GM12865 (cell line): ENCODE measurements at places on chromosomes 11 and 22.

- DNase-seq, result no peak
These were observed 13.5 kb upstream of the VSIG10L2 start for GRCh38 chr11:125932301-125932700.

DNA sequence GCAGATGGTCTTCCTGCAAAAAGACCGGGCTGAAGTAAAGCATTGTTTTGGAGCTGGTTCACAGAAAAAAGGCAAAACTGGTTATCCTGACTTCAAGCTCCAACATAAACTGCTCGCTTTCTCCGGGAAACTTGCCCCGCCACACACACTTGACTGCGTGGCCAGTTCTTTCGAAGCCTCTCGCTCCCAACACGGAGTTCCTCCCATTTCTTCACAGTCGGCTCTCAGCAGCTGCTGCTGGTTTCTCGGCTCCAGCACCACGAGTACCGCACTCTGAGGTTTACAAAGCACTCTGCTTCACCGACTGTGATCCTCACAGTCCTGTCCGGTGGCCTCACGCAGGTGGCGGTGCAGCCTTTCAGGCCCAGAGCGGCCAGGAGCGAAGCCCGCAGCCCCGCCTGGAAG is 264 bp downstream of the CHEK1 start:
- DNase-seq, result no peak

DNA sequence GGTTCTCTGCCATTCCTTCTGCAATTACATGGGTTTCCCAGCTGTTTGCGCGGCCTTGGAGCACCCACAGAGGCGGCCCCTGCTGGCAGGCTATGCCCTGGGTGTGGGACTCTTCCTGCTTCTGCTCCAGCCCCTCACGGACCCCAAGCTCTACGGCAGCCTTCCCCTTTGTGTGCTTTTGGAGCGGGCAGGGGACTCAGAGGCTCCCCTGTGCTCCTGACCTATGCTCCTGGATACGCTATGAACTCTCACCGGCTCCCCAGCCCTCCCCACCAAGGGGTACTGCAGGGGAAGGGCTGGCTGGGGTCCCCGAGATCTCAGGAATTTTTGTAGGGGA is 2.6 kb downstream of the RCE1 start:
- DNase-seq, result no peak

DNA sequence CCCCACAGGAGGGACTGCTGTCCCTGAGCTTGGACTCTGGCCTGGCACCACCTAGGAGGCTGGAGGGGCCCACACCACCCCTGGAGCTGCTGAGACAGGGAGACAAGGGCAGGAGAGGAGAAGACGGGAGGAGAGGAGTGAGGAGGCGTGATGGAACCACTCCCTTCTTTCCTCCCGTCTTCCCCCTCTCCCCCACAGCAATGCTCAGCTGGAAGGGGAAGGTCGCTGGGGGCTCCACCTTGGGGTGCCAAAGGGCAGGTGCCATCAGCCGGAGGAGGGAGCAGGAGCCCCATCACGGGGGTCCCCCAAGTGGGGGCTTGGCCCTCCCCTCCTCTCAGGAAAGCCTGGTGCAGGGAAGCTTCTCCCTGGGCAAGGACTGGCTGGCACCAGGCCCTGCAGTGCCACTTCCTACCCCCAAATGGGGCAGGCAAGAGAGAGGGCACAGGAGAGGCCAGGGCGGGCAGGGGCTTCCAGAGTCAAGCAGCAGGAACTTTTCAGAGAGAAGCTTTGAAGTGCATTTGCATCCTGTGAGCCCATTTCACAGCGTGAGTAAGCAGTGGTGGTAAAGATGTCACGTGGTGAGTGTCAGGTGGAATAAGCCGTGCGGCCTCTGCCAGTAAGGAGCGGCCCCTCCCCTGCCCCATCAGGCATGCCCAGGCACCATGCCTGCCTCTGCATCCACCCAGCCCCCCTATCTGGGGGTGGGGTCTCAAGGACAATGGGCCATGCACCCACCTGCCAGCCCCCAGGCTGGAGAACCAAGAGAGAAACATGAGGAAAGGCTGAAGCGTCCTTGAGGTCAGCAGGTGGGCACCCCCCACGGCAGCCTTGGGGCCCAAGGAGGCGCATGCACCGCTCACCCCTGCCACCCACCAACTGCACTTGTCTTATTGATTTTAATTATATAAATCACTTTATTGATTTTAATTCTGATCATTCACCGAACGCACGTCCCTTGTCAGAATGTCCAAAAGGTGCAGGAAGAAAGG is 4.9 kb downstream of the IGF2 start:
- no peak for DNase-seq

DNA sequence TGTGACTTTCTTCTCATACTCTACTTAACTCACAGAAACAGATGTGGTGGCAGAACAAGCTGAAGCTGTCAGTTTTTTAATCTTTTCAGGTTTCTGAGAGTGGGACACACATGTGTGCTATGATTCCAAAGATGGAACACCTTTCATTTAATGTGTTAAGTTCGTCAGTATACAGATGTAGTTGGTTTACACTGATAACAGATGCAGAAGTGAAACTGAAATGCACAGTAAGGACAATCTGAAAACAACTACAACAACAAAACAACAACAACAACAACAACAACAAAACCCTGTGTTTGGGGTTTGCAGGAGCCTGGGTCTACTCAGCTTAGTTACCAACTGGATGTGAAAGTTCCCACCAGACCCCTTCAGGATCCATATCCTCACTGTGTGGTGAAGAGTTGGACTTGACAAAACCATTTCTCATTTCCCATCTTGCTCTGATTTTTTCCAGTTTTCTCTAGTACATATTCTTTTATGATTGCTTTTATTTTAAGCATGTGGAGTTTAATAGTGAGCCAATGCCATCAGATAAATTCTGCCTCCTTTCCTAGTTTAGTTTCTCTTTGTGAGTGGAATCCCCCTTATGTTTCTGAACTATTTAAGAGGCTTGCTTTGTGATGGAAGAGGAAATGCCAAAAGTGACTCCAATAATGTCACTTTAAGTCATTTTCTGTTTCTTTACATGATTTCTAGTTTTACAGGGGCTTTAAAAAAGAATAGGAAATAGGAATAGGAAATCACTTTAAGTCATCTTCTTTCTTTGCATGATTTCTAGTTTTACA is 47.8 kb downstream of the ARHGAP42 start:
- peak; percentile 35 for DNase-seq

GRCh38 chr11:18369398-18369797 is 25.0 kb upstream of the LDHA start:
- DNase-seq, result no peak

DNA sequence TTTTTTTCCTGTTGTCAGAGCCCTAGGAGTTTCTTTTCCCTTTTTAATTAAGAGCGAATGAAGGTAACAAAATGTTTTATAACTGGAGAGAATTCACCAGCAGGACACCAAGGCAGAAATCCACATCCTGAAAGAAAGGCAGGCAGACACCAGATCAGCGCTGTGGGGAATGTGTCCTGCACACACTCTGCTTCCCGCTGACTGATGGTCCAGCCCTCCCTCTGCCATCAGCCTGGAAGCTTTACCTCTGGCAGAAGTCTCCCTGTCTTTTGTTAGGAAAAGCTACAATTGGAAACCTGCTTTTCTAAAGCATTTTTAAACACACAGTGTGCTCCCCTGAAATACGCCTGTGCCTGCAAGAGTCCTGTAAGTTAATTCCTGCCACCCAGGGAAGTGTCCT is 638.5 kb downstream of the NTM start:
- no peak for DNase-seq

DNA sequence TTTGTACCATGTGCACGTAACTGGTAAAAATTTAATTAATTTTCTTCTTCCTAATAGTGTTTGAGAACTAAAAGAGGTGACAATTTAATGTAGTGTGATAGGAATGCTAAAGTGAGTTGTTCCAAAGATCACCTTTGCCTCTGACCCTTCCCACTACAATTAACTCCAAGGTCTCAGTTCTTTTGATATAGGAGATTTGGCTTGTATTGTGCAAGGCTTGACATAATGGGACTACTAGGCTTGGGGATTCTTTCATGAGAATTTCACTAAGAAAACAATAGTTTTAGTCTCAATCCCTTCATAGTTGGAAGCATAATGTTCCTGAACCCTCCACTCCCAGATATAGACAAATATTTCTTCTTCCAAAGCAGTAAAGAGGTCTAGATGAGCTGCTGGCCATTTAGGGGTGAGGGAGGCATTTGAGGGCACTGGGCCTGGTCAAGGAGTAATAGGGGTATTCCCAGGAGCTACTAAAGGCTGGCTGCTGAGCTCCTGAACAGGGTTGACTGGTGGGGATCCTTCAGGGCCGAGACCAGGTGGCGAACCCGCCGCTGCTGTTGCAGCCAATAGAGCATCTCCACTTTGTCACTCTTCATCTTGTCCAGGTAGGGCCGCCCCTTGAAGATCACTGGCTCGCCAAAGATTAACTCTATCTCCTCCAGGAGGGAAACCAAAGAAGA is 2.7 kb downstream of the CCDC87 start:
- no peak for DNase-seq

GRCh38 chr11:60111793-60112192 is 23.3 kb downstream of the MS4A2 start:
- no peak for DNase-seq

GRCh38 chr11:1706634-1707400 is 9.8 kb downstream of the KRTAP5-6 start:
- peak; percentile 20 for DNase-seq

- peak; percentile 73 for DNase-seq
These were observed 15.9 kb upstream of the GRAMD4 start for GRCh38 chr22:46604306-46604690.

DNA sequence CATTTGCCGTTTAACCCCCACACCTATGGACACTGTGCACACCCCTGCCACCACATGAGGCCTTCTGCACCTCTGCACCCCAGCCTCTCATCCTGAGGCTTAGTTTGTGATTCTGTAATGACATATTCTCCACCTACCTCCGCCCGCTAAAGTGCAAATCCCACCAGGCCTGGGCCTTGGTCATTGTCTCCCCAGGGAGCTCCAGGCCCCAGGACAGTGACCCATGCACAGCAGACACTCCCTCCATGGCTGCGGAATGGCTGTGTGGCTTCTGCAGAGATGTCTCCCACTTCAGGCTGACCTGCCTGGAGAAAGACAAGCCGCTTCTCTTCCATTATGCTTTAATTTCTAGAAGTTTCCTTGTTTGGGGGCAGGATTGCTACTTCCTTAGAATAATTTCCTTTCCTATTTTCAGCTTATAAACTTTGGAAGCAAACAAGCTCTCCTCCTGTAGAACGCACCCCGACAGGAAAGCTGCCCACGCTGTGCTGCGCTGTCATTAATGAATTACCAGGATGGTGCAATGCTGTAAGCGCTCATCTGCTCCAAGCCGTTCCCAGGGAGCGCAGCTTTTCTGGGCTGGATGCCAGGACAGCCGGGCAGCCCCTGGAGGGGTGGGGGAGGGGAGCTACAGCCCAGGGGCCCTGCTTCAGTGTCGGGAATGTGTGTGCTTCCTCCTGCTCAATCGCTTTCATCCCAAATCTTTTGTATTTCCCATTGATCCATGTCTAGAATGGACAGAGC is 618.0 kb downstream of the BRD1 start:
- no peak for DNase-seq

DNA sequence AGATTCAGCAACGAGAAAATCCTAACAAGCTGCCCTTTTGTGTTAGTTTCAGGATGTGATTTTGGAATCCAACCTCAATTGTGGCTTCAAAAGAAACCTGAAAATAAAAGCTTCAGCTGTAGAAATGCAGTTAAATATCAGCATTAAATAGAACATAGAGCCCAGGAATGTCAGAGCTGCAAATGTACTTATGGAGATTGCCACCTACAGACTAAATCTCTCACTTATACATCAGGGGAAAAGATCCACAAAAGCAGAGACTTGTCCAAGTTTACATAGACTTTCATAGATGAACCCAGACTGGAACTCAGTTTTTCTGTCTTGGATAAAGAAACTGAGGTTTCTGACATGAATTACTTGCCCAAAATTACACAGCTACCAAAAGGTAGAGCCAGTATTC is 446.6 kb downstream of the DLG2 start:
- no peak for DNase-seq
